GM23248 (cell line): ENCODE measurements at places on chromosomes 4 and X. TPM values are rescaled to one million over a fixed set of nuclear protein-coding genes. Genes with fewer than 3 reads are reported as not detected.

ATP2B3 gene
- not detected in 2 replicates for total RNA-seq

NXF2B gene
- not detected in 2 replicates for total RNA-seq

TMEM35A gene
- 0.32 and 0.76 TPM in 2 replicates for total RNA-seq

MSANTD1 gene
- total RNA-seq, result 2.1 TPM in 1 of 2 replicates, not detected in the other

GYPA gene
- total RNA-seq, result not detected in 2 replicates

HUWE1 gene
- 71.2 and 73.5 TPM in 2 replicates for total RNA-seq

UGT2B17 gene
- not detected in 2 replicates for total RNA-seq

SLIT2 gene
- total RNA-seq, result 23.0 and 24.9 TPM in 2 replicates

GLA gene
- 27.1 and 36.6 TPM in 2 replicates for total RNA-seq

OPN1MW2 gene
- total RNA-seq, result not detected in 2 replicates

ATP8A1 gene
- 0.11 and 0.25 TPM in 2 replicates for total RNA-seq

P2RY4 gene
- total RNA-seq, result not detected in 2 replicates

GABRA4 gene
- total RNA-seq, result not detected in 2 replicates

DSPP gene
- not detected in 2 replicates for total RNA-seq

MAGEC2 gene
- not detected in 2 replicates for total RNA-seq

OPRPN gene
- not detected in 2 replicates for total RNA-seq

MTMR8 gene
- not detected in 2 replicates for total RNA-seq

ADH1B gene
- total RNA-seq, result not detected in 2 replicates

AMTN gene
- total RNA-seq, result not detected in 2 replicates

NMU gene
- not detected in 2 replicates for total RNA-seq

GAGE12C gene
- not detected in 2 replicates for total RNA-seq

ASB9 gene
- total RNA-seq, result 0.97 TPM in 1 of 2 replicates, not detected in the other

SEPTIN11 gene
- total RNA-seq, result 640 and 867 TPM in 2 replicates

RRH gene
- total RNA-seq, result 0.13 TPM in 1 of 2 replicates, not detected in the other

TMPRSS11A gene
- total RNA-seq, result not detected in 2 replicates

SMIM43 gene
- total RNA-seq, result 3.4 and 3.5 TPM in 2 replicates

SLC10A6 gene
- not detected in 2 replicates for total RNA-seq

PCDH18 gene
- 236 and 255 TPM in 2 replicates for total RNA-seq

ASIC5 gene
- total RNA-seq, result not detected in 2 replicates

ASB5 gene
- total RNA-seq, result 0.25 TPM in 1 of 2 replicates, not detected in the other

INTU gene
- 4.4 and 5.2 TPM in 2 replicates for total RNA-seq

CXorf38 gene
- 7.7 and 12.9 TPM in 2 replicates for total RNA-seq

POF1B gene
- total RNA-seq, result not detected in 2 replicates

AMER1 gene
- 1.9 and 2.3 TPM in 2 replicates for total RNA-seq

CLDN34 gene
- total RNA-seq, result not detected in 2 replicates

CTAG2 gene
- not detected in 2 replicates for total RNA-seq

SPON2 gene
- total RNA-seq, result 3.4 and 6.2 TPM in 2 replicates

SRPK3 gene
- 0.86 TPM in 1 of 2 replicates, not detected in the other for total RNA-seq

ARAP2 gene
- not detected in 2 replicates for total RNA-seq

HTR2C gene
- not detected in 2 replicates for total RNA-seq

STPG2 gene
- total RNA-seq, result 0.32 TPM in 1 of 2 replicates, not detected in the other

CT45A10 gene
- total RNA-seq, result not detected in 2 replicates

SH3RF1 gene
- 24.9 and 28.3 TPM in 2 replicates for total RNA-seq

SPINK2 gene
- not detected in 2 replicates for total RNA-seq

DGKK gene
- total RNA-seq, result not detected in 2 replicates

CT83 gene
- total RNA-seq, result not detected in 2 replicates

TLR3 gene
- total RNA-seq, result 0.38 and 0.54 TPM in 2 replicates

GRSF1 gene
- total RNA-seq, result 118 and 147 TPM in 2 replicates

CT45A2 gene
- total RNA-seq, result not detected in 2 replicates
